ENCODE measurements at places on chromosomes 1 and 21.

DNA sequence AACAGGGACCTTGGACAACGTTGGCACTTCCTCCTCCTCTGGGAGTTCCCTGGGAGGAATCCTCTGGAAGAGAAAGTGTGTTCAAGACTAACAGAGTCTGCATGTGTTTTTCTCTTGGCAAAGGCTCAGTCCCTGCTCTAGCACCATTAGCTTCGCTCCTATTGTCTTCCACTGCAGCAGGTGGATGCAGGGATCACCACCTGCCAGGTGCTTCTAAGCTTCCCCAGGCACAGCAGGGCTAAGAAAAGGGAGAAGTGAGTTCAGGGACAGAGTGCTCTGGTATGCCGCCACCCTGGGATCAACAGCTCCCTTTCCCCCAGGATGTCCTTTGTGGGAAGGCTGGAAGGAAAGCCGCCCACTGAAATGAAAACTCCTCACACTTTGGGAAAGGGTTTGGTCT, 43.9 kb upstream of the IL20 start:
- DNase-seq: no peak

GRCh38 chr21:21028275-21028820, 30.1 kb downstream of the NCAM2 start:
- no peak for DNase-seq

DNA sequence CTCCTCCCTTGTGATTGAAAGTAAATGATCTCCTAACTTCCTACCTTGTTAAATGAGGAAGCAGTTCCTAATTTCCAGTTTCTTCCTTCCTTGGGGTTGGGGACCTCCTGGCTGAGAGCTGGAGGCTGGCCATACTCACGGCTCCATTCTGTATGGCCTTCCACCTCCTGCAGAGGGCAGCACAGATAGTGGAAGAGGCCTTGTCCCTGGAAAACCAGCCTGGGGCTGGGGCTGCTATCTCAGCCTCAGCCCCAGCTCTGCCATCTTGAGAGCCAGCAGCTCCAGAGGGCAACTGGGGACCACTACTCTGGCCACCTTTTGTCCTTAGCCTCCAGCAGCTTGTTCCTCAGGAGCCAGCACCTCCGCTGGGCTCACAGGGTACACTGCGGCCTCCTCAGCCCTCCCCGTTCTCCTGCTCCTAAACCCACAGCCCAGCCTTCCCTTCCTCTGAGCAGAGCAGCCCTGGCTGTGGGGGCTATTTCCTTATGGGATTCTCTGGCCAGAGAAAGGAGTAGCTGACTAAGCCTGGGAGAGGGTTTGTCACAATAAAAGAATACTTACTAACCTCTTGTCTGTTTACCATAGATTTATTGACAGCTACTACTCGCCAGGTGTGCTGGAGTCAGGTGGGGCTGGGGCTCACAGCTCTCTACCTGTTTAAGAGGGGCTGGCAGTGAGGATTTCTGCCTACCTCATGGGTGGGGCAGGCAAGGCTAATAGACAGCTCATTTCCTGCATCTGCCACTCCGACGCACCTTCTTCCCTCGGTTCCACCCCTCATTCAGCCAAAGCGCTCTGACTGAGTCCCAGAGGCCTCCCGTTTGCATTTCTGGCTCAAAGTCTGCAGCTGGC, 6.3 kb downstream of the TMEM234 start:
- peak; percentile 76 for DNase-seq

DNA sequence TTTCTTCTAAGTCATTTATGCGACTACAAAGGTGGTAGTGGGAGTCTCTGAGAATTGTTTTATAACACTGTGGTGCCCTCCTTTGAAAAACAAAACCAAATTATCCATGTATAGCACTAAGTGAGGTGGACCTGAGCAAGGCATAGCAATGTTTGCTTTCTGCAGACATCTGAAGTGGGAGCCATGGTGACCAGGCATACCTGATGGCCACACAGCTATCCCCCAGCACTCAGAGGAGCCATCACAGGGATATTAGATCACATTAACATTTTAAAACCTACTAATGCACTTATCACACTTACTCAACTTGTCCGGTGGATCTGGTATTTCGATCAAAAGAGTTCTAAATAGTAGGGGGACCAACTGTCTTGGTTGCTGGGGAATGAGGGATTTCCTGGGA, 24.8 kb upstream of the AVPR1B start:
- no peak for DNase-seq

GRCh38 chr21:39869141-39869818, 2.0 kb downstream of the PCP4 start:
- no peak for DNase-seq

DNA sequence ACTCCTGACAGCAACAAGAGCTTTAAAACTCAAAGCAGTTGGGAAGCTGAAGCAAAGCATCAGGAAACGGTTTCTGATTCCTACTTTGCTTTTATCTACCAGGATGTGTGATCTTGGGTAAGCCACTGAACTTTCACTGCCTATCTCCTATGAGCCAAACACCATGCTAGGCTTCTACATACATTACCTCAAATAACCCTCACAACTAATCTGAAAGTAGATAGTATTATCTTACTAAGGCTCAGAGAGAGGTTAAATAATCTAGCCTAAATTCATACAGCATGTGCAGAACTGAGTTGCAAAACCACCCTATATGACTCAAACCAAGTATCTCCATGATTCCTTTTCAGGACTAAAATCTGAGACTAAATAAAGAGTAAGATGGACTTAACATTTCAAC, 83.8 kb downstream of the EVI5 start:
- DNase-seq: no peak

- DNase-seq: peak; percentile 82
Observed at GRCh38 chr1:241611063-241611462, 29.1 kb downstream of the CHML start.

GRCh38 chr1:243420946-243421685, 165.3 kb downstream of the SDCCAG8 start:
- DNase-seq: peak; percentile 73

GRCh38 chr1:202152399-202152798, 7.9 kb upstream of the ARL8A start:
- DNase-seq: no peak

- DNase-seq: peak; percentile 68
Observed at GRCh38 chr1:156421062-156421938, 52.3 kb downstream of the RHBG start.

GRCh38 chr1:160063176-160063575, 6.8 kb downstream of the KCNJ10 start:
- DNase-seq: no peak

GRCh38 chr21:37496972-37497371, 130.4 kb downstream of the DYRK1A start:
- DNase-seq: peak; percentile 7

Data from suppressor macrophage treated with lipopolysaccharide for 4 hours (primary cell).